Kasumi-1 (cell line): ENCODE measurements at places on chromosomes 3 and 15.
A peak's percentile ranks its signal among the peaks of the same experiment; 100 is the strongest.

- no peak for DNase-seq
Observed at GRCh38 chr3:108125153-108125543, 34.3 kb upstream of the CD47 start.

DNA sequence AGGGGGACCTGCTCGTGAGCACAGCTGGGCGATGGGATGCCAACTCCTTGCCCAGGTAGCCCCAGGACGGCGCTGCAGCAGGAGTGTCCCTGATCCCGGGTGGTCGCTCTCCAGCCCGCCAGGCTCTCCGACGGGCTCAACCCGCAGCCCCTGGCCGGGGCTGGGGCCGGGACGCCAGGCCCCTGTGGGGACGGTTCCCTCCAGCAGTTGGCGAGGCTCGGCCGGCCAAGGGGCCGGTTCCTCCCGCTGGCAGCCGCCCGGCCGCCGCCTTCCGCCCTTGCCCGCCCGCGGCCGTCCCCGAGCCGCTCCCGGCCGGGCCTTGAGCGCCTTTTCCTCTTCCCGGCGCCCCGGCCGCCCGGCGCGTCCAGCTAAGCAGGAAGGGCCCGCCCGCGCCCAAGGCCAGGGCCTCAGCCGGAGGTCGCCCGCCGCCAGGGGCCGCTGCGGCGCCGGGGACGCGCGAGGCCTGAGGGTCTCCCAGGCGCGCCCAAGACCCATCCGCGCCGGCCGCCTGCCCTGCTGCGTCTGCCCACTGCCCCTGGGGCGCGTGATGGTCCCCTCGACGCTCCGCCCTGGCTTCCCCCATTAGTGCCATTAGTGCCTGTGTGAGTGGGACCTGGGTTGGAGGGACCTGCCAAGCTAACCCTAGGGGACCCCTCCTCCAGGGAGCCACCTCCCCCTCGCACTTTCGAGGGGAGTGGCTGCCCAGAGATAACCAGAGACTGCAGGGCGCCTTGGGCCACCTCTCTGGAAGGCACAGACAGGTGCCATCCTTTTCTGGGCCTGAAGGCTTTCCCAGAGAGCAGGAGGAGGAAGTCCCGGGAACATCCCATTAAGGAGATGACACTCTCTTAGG lies 106.4 kb downstream of the FBLN2 start:
- no peak for DNase-seq

DNA sequence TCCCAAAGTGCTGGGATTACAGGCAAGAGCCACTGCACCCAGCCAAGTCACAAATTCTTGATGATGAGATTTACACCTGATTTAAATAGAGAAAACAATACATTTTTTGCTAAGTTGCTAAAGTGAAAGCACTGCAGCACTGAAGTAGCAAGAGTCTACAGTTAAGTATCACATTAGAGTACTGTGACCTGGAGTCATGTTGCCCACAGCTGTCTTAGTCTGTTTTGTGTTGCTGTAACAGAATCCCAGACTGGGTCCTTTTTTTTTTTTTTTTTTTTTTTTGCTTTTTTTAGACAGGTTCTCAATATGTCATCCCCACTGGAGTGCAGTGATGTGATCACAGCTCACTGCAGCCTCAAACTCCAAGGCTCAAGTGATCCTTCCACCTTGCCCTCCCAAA lies 23.2 kb upstream of the GNB4 start:
- DNase-seq = no peak

DNA sequence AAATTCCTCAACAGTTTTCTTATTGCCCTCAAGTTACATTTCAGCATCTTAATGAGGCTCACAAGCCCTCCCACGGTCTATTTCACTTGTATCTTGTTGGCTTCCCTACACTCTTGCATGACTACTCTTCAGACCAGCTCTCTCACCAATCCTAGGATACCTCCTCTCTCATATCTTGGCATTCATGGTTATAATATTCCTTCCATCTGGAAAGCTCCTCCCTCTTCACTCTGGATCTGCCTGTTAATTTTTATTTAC lies 8.5 kb upstream of the CCDC80 start:
- DNase-seq = no peak

- no peak for DNase-seq
Observed at GRCh38 chr15:69692342-69692741, 239.7 kb downstream of the RPLP1 start.

DNA sequence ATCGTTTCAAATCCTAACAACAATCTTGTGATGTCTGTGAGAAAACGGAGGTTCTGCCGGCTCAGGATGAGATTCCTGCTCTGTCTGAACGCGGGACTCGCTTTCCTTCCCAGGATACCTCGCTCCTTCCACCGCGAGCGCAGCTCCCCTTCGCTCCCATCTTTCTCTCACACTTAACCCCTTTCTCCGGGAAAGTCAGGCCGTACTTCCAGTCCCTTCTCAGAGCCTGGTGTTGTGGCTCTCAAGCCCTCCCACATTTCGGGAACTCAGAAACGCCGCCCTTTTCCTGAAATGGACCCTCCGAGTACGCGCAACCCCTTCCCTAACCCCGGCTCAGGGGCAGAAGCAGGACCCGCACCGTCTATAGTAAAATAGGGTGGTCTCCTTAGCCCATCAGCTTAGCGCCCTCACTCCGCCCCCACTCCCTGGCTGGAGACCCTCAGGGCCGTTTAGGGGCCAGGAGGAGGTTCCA lies 378 bp upstream of the FEM1B start:
- DNase-seq = peak; percentile 86

DNA sequence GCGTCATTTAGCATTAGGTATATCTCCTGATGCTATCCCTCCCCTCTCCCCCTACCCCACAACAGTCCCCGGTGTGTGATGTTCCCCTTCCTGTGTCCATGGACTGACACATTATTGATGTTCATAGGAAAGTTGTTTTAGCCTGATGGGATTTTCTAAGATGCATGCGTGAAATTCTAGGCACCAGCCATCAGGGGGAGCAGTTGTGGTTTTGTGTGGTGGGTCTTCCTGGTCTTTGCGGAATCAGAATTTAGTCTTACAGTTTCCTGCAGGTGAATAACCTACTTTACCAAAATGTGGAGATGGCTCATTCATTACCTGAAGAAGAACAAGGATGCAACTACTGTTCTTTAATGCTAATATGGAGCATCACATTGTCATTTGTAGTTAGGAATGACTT lies 455.0 kb upstream of the THBS1 start:
- DNase-seq = peak; percentile 4

DNA sequence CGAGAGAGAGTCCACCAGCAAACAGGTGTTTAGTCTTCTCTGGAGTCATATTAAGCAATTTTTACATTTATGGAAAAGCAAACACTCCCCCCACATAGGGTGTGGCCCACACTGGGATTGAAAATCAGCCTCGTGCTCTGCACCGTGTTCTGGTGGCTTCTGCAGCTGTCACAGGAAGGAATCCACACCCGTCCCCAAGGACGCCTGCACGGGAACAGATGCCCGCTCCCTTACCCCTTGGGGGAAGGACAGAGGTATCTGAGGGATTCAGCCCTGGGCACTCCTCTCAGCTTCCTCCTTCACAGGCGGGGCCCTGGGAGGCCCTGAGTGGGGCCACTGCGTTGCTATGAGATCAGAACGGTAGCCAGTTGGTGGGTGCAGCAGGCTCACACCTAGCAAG lies 27.8 kb downstream of the LIPC start:
- no peak for DNase-seq

DNA sequence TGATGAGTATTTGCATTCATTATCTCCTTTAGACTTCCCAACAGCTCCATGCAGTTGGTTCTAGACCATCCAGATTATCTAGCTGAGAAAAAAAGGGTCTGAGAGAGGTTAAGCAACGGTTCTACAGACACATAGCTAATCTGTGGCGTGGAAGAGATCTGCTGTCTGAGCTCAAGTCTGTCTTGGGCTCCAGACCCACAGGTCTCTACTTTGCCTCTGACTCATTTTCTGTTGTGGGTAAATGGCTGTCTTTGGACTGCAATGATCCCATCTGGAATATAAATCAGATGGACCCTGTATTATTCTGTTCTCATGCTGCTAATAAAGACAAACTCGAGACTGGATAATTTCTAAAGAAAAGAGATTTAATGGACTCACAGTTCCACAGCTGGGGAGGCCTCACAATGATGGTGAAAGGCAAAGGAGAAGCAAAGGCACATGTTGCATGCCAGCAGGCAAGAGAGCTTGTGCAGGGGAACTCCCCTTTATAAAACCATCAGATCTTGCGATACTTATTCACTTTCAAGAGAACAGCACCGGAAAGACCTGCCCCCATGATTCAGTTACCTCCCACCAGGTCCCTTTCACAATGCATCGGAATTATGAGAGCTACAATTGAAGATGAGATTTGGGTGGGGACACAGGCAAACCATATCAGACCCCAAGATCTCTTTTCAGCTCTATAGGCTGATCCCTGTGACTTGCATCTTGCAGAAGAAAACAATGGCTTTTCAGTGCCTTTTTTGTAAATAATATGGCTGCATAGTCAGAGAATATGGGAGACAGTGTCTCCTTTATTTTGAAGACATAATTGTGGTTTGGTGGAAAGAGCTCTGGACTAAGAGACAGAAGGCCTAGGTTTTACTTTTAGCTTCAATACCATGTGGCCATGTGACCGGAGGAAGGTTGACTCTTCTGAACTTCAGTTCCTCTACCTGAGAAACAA lies 24.7 kb downstream of the CEMIP start:
- DNase-seq = no peak

GRCh38 chr15:49300856-49301255 lies 122.2 kb upstream of the FGF7 start:
- DNase-seq = no peak

DNA sequence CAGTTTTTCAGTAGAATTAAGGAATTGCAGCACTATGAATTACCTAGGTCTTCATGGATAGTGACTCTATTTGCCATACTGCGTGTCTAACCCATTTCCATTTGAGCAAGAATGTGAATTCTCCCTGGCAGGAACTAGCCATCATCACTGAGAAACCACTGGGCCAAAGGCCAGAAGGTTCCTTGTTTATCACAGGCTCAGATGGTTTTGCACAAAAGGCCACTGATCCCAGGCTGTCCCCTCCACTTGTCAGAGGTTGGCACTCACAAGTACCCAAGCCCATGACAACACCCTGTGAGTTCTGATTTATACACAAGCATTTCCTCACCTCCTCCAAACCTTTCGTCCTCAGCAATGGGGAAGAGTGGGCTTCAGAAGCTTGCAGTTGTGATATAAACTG lies 131.8 kb downstream of the FOXB1 start:
- DNase-seq = no peak

- DNase-seq = no peak
Observed at GRCh38 chr3:159803459-159803858, 185.2 kb upstream of the IL12A start.

GRCh38 chr15:48388910-48389309 lies 57.7 kb downstream of the DUT start:
- DNase-seq = no peak

GRCh38 chr15:60179786-60180391 lies 175.8 kb downstream of the FOXB1 start:
- DNase-seq = peak; percentile 44

DNA sequence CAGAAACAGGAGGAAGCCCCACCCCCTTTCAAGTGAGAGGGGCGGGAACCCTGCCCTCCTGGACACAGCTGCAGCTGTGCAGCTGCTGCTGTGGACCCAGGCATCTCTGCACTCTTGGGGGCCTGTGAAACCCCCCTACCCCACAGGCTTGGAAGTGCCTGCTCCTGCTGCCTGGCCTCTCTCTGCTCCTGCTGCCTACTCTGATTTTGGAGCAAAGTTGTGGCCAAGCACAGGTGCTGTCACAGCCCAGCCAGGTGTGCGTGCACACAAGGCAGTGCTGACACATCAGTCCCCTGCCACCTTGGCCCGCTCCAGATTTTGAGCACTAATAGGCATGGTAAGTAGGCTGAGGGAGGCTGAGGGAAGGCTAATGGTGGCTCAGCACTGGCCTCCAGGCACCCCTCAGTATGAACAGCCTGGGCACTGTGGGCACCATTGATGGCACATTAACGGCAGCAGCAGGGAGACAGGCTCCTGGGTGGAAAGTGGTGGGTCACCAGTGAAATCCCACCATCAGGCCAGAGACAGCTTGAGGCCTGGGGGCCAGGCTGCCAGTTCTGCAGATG lies 890.9 kb downstream of the GBE1 start:
- no peak for DNase-seq

DNA sequence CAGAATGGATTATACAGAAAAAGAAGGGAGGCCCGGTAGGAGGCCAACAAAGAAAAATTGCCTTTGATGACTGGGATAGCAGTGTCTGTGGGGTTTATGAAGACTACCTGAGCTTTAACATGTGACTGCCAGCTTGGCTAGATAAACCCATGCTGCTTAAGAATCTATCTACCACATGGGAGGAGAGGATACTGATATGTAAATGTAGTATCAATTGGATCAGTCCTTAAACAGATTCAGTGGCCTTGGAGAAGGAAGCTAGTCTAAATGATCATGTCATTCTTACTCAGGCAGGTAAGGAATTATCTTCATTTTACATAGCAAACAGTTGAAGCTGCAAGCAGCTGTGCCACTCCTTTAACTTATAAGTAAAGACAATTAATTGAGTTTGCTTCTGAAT lies 50.0 kb upstream of the SYNPR start:
- DNase-seq = no peak

- no peak for DNase-seq
Observed at GRCh38 chr3:98777801-98778220, 14.7 kb downstream of the ST3GAL6 start.

- DNase-seq = no peak
Observed at GRCh38 chr3:32180141-32180784, 58.2 kb upstream of the CMTM8 start.

DNA sequence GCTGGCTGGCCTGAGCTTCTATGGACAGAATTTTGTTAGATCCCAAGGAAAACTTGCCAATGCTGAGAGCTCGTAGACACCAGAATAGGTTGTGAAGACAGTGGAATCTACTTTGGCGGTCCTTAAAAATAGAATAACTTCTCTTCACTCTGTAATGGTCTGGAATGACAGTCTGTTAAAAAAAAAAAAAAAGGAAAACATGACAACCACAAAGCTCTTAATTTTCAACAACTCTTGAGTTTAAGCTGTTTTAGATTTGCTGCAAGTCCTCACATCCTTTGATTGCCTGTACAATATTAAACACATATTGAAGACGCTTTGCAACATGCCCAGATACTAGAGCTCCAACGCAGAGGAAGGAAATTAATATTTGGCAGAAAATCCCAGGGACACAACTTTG lies 122.8 kb upstream of the GALNT15 start:
- DNase-seq = no peak

DNA sequence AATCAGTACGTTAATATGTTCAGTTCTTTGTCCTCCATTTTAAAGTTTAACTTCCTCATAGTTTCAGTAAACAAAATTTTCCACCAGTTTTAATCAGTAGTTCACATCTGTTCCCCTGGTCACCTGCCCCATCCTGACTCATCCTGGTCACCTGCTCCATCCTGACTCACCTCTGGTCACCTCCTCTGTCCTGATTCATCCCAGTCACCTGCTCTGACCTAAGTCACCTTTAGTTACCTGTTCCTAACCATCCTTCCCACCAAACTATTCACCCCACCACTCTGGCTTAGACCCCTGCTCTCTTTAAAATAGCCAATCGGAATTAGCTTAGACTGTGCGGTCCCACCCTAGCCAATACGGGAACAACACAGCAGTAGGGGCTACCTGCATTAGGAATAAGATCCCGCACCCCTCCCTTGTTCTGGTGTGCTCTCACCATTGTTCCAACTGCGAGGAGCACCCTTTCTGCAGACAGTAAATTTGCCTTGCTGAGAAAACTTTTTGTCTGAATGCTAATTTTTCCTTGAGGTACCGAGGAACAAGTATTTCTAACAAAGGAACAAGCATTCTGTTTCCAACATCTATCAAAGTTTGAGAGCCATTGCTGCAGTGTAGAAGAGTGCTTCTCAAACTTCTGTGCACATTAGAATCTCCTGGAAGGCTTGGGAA lies 169.3 kb downstream of the ADAMTS17 start:
- no peak for DNase-seq

GRCh38 chr15:42693496-42693895 lies 43.4 kb downstream of the CDAN1 start:
- no peak for DNase-seq
